Neural progenitor cell (in vitro differentiated cells): ENCODE measurements at places on chromosomes 7 and 10. TPM values are rescaled to one million over a fixed set of nuclear protein-coding genes. Genes with fewer than 3 reads are reported as not detected.

DNA sequence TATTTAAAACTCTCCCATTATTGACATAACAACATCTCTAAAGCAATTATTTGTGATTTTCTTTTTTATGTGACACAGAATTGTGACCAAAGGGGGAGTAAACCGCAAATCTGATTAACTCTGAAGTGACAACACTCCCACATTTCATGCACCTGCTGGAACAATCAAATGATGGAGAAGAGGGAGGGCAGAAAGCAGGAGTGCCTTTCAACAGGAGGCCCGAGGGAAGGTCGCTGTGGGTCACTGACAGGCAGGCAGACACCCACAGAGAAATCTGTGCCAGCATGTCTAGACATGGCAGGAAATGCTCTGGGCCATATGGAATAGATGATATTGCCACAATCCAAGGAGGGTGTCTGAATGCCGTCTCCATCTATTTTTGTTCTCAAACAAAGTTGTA lies 247.3 kb downstream of the DOCK4 start:
- no peak for DNase-seq

ANKRD7 gene
- not detected in 2 replicates for total RNA-seq

CPVL gene
- total RNA-seq: 40.5 and 56.6 TPM in 2 replicates

DNA sequence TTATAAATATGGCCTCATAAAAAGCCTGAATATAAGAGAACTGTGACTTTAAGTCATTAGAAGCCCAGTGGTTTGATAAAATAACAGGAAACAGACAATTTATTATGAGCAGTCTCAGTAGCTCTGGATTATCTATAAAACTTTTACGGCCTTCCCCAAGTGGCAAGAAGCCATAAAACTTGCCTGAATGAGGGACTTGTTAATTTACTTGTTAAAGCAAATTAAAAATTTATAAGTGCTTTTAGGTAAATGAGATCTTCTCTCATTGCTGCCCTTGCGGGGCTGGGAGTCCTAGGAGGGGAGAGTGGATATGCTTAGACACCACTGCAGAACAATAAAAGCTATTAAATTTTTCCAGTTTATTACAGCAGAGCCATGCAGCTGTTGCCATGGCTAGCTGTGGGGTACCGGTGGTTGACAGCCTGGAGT lies 499.9 kb downstream of the AUTS2 start:
- no peak for DNase-seq

ZPBP gene
- not detected in 2 replicates for total RNA-seq

SPDYE6 gene
- total RNA-seq: not detected in 2 replicates
